ENCODE measurements at places on chromosomes 2 and 18.

- H3K36me3 ChIP-seq: peaks cover 2% of the 10 kb centered on the region
- H3K4me1 ChIP-seq: no peaks in the 10 kb centered on the region
- H3K27ac ChIP-seq: no peak overlapping the region
- no peaks in the 10 kb centered on the region for H3K27me3 ChIP-seq
Measured at GRCh38 chr2:62941413-62941812, 109.2 kb upstream of the OTX1 start.

- H3K4me1 ChIP-seq: peaks cover 2% of the 10 kb centered on the region
- no peak overlapping the region for H3K27ac ChIP-seq
- no peaks in the 10 kb centered on the region for H3K27me3 ChIP-seq
Measured at GRCh38 chr2:10934308-10934978, 22.7 kb downstream of the KCNF1 start.

DNA sequence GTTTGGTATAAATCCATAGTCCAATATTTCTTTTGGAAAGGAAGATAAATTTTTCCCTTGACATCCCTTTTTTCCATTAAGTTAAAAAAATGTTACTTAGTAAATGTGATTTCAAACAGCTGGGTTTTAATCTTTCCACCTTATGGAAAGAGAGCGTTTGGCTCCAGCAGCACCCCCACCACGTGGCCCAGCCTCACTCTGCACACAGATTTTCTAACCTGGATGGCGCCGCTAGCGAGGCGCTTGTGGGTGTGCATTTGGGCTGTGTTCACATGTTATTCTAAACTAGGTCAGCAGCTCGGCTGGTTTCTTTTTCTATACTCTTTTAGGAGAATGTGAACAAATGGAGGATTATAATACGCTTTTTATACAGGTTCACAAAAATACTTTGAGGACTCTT is 218.0 kb downstream of the LDLRAD4 start:
- peaks cover 3% of the 10 kb centered on the region for H3K4me1 ChIP-seq
- H3K36me3 ChIP-seq: no peaks in the 10 kb centered on the region
- no peak overlapping the region for H3K4me3 ChIP-seq
- DNase-seq: no peak
- H3K27me3 ChIP-seq: no peaks in the 10 kb centered on the region
- H3K27ac ChIP-seq: no peak overlapping the region

DNA sequence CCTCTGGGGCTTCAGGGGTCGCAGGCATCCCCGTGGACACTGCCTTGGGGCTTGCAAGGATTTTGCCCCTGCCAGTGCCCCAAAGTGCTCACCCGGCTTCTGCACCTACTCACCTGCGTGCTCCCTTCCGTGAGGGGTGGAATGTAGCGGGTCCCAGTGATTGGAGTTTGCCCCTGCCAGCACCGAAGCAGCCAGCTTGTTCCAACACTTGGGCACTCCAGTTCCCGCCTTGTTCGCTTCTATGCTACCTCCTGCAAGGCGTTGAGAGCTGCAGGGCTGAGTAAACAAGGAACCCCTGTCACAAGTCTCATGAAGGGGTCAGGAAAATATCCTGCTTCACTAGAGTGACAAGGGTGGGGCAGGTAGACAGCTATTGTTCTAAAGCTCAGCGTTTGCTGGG is 631.5 kb downstream of the EPHA4 start:
- DNase-seq: no peak
- H3K27ac ChIP-seq: no peak overlapping the region
- H3K36me3 ChIP-seq: no peaks in the 10 kb centered on the region

DNA sequence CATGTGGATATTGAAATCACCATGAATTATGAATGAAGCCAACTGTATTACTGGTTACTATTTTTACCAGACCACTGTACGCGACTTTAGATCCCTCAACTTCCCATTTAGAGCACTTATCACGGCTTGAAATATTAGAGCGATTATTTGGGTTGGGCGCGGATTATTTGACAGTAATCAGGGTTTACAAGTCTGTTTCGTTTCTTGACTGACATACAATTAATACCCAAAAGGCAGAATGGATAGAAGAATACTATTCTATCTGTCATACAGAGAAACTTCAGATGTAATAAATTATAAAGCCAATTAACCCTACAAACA is 496 bp upstream of the NAPG start:
- H3K36me3 ChIP-seq: no peaks in the 10 kb centered on the region
- no peaks in the 10 kb centered on the region for H3K4me1 ChIP-seq
- no peak for DNase-seq
- no peaks in the 10 kb centered on the region for H3K27me3 ChIP-seq
- no peak overlapping the region for H3K27ac ChIP-seq

GRCh38 chr2:209472112-209472832 is 48.4 kb downstream of the MAP2 start:
- H3K4me1 ChIP-seq: no peaks in the 10 kb centered on the region
- H3K4me3 ChIP-seq: no peak overlapping the region
- H3K36me3 ChIP-seq: no peaks in the 10 kb centered on the region
- H3K27ac ChIP-seq: peak overlapping the region; percentile 65

- H3K4me3 ChIP-seq: no peak overlapping the region
- no peak for DNase-seq
- no peaks in the 10 kb centered on the region for H3K27me3 ChIP-seq
- H3K27ac ChIP-seq: no peak overlapping the region
- H3K36me3 ChIP-seq: no peaks in the 10 kb centered on the region
Measured at GRCh38 chr2:69677914-69678313, 34.4 kb upstream of the AAK1 start.

GRCh38 chr2:151042964-151043363 is 218.7 kb downstream of the RBM43 start:
- H3K27ac ChIP-seq: no peak overlapping the region
- H3K27me3 ChIP-seq: no peaks in the 10 kb centered on the region
- H3K4me1 ChIP-seq: no peaks in the 10 kb centered on the region
- H3K36me3 ChIP-seq: no peaks in the 10 kb centered on the region
- no peak for DNase-seq

GRCh38 chr2:187165936-187166610 is 282.0 kb downstream of the CALCRL start:
- no peaks in the 10 kb centered on the region for H3K4me1 ChIP-seq
- no peak overlapping the region for H3K27ac ChIP-seq
- no peak overlapping the region for H3K4me3 ChIP-seq

GRCh38 chr18:32520771-32521170 is 50.1 kb upstream of the GAREM1 start:
- no peaks in the 10 kb centered on the region for H3K27me3 ChIP-seq
- no peak overlapping the region for H3K27ac ChIP-seq
- no peak overlapping the region for H3K4me3 ChIP-seq
- no peak for DNase-seq

DNA sequence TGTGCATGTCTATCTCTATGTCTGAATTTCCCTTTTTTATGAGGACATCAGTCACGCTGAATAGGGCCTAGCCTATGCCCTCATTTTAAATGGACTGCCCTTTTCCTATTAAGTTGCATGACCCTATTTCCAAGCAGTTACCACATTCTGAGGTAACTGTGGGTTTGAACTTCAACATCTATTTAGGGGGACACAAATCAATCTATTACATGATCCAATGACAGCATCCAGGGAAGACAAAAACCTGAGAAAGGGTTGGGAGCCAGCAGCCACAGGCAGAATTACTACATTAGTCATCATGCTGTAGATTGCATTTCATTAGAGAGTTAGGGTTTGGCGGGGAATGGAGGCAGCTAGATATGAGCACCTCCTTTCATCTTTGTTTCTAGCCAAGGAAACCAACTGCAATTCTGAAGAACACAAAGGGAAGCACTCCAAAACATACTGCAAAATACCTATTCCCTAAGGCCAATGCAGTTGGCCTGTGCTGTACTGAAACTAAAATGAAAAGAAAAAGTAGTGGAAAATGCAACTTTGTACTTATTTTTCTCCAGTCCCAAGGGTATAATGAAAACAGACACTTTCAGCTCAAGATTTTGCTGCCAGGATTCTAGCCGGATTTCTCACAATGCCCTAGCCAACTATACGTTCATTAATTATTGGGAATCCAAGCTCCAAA is 40.4 kb upstream of the C1D start:
- H3K4me1 ChIP-seq: no peaks in the 10 kb centered on the region
- no peaks in the 10 kb centered on the region for H3K27me3 ChIP-seq
- no peak for DNase-seq

GRCh38 chr2:229835596-229836283 is 86.1 kb downstream of the TRIP12 start:
- no peaks in the 10 kb centered on the region for H3K27me3 ChIP-seq
- no peak overlapping the region for H3K4me3 ChIP-seq
- H3K27ac ChIP-seq: no peak overlapping the region
- peaks cover 13% of the 10 kb centered on the region for H3K36me3 ChIP-seq

- H3K36me3 ChIP-seq: no peaks in the 10 kb centered on the region
- no peak overlapping the region for H3K4me3 ChIP-seq
- no peaks in the 10 kb centered on the region for H3K27me3 ChIP-seq
- no peaks in the 10 kb centered on the region for H3K4me1 ChIP-seq
- no peak for DNase-seq
Measured at GRCh38 chr2:88818381-88818780, 126.9 kb downstream of the RPIA start.

GRCh38 chr2:71136174-71136573 is 5.7 kb downstream of the MPHOSPH10 start:
- H3K4me3 ChIP-seq: no peak overlapping the region
- peaks cover 34% of the 10 kb centered on the region for H3K36me3 ChIP-seq
- H3K4me1 ChIP-seq: peaks cover 3% of the 10 kb centered on the region

DNA sequence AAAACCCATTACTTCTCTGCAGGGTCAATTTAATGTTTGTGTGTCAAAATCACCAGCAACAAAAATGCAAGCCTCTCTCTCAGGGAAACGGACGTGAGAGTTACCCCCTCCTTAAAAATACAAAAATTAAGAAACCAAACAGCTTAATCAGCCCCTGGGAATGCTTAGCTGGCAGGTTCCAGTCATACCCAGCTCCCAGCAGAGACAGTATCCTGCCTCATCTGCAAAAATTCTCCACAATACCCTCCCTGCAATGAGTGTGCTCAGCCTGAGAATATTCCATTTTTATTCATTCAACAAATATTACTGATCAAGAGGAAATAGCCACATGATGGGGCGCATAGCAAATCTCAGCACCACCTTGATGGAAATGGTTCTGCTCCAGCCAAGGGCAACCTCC is 36.3 kb downstream of the ST8SIA5 start:
- no peak overlapping the region for H3K27ac ChIP-seq
- no peak for DNase-seq
- H3K4me3 ChIP-seq: no peak overlapping the region
- H3K27me3 ChIP-seq: no peaks in the 10 kb centered on the region

GRCh38 chr2:177296040-177296439 is 31.5 kb upstream of the NFE2L2 start:
- no peaks in the 10 kb centered on the region for H3K36me3 ChIP-seq
- H3K4me1 ChIP-seq: no peaks in the 10 kb centered on the region
- no peak for DNase-seq
- H3K4me3 ChIP-seq: no peak overlapping the region

DNA sequence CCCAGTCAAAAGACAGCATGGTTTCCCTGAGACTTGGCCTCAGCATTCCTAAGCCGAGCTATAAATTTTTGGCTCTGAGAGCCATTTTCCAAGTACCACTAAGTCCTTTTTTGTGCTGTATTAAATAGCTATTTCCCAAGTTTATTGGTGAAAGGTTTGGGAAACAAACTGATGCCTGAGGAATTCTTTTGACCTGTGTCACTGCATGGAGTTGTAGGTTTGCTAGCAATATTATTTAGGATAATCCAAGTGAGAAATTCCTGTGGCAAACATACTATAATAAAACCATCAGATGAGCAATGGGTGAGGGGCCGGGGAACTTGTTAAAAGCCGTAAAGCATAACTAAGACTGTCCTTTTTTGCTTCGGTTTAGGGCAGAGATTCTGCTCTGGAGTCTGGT is 28.4 kb downstream of the ARHGAP28 start:
- no peak overlapping the region for H3K4me3 ChIP-seq
- H3K27me3 ChIP-seq: no peaks in the 10 kb centered on the region
- no peak overlapping the region for H3K27ac ChIP-seq
- H3K36me3 ChIP-seq: no peaks in the 10 kb centered on the region

DNA sequence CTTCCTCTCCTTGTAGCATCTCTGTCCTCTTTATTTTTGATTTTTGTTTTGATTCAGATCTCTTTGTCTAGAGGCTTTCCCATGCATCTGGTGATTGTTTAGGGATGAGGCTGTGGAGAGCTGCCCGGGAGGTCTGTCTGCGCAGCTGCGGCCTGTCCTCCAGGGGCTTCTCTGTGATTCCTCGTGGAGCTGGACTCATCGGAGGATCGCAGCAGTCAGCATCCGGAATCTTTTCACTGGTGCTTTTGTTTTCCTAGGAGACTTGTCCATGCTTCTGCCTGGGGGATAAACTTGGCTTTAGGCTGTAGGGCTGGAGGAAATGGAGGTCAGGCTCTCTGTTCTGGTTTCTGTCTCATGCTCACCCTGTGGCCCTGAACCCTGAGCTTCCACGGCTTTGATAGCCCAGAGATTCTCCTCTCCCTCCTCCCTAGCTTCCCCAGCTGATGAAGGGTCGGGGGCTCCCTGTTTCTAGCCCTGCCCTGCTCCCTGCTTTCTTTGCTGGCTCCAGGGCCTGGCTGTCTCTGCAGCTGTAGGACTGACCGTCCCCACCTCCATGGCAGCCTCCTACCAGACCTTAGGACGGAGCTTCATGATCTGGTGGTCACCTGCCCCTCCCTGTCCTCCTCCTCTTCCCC is 35.5 kb downstream of the ZNF532 start:
- peaks cover 12% of the 10 kb centered on the region for H3K36me3 ChIP-seq
- no peak overlapping the region for H3K4me3 ChIP-seq
- peak overlapping the region; percentile 72 for H3K27ac ChIP-seq
- no peaks in the 10 kb centered on the region for H3K27me3 ChIP-seq
